Mammary epithelial cell (primary cell): ENCODE measurements at places on chromosomes 16 and 17. TPM values are rescaled to one million over a fixed set of nuclear protein-coding genes. Genes with fewer than 3 reads are reported as not detected.

- DNase-seq, result peak; percentile 17
These were observed 559 bp downstream of the MVD start for GRCh38 chr16:88662222-88662842.

GRCh38 chr16:69626256-69626655, 60.5 kb downstream of the NFAT5 start:
- DNase-seq, result peak; percentile 16

GRCh38 chr16:50459496-50460080, 88.6 kb upstream of the NKD1 start:
- no peak for DNase-seq

DNA sequence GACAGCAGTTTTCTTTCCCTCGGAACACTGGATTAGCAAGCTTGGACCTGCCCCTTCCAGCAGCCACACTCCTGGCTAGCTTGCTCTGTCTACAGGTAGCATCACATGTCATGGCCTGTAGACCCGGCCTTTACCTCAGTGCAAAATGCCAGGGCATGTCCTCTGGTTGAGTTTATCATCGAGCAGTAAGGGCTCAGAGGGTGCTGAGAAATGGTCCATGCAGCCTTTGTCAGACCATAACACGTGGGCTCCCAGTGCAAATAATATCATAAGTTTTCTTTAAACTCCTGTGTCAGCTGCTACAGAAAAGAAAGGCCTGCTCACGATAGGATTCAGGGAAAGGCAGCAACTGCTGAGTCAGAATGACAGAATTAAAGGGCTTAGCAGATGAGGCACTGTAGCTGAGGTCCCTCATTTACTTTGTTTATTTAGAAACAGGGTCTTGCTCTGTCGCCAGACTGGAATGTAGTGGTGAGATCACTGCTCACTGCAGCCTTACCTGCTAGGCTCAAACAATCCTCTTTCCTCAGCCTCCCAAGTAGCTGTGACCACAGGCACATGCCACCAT, 8.0 kb upstream of the GNA13 start:
- DNase-seq, result peak; percentile 96

GRCh38 chr16:8044796-8045195, 545.5 kb downstream of the TMEM114 start:
- no peak for DNase-seq

GRCh38 chr17:30526401-30526800, 49.2 kb downstream of the GOSR1 start:
- DNase-seq, result no peak

- DNase-seq, result no peak
These were observed 24.9 kb downstream of the CDRT15 start for GRCh38 chr17:14211801-14212200.

DNA sequence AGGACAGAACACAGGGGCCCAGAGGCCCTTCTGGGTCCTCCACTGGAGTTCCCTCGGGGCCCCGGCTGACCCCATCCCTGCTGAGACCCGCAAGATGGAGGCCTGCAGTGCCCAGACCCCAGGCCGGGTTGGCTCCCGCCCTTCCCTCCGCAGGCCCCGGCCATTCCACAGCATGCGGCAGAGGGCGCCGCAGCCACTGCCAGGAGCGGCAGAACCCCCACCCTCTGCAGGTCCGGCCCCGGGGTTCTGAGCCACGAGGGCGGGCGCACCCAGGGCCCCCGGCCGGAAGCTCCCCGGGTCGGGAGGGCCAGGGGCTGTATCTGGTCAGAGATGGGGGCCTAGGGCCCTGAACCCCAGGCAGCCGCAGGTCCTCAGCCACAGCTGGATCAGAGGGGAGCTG, 2.4 kb upstream of the PERCC1 start:
- DNase-seq, result no peak

GRCh38 chr16:49615576-49615975, 240.3 kb downstream of the ZNF423 start:
- DNase-seq, result no peak

GRCh38 chr17:75010683-75011400, 1.6 kb upstream of the MRPL58 start:
- DNase-seq, result peak; percentile 79

DNA sequence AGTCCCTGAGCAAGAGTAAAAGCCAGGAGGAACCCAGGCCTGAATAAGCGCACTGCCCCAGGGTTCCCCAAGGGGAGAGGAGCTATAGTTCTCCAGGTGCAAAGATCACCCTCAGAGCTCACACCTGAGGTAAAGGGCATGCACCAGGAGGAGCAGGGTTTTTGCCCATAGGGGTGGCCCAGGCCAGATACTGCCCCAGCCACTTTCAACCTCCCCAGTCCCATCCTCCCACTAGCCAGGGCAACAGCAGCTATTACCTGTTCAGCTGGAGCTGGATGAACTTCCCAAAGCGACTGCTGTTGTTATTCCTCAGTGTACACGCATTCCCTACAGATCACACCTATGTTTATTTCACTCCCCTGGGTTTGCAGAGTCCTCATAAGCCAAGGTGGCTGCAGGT, 19.8 kb downstream of the MYO19 start:
- no peak for DNase-seq

GRCh38 chr17:32502710-32503109, 15.9 kb downstream of the CDK5R1 start:
- DNase-seq, result no peak

DNA sequence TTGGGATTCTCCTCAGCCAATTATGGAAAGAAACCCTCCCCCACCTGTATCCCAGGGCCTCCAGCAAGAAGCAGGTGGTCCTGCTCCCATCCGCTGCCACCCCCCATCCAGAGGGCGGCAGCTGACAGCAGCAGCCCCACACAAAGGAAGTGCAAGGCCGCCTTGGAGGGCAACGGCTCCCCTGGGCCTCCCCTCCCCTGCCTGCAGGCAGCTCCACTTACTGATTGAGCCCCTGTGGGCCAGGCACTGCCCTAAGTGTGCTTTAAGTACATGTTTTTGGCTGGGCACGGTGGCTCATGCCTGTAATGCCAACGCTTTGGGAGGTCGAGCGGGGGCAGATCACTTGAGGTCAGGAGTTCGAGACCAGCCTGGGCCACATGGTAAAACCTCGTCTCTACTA, 257.6 kb downstream of the PARN start:
- no peak for DNase-seq

DNA sequence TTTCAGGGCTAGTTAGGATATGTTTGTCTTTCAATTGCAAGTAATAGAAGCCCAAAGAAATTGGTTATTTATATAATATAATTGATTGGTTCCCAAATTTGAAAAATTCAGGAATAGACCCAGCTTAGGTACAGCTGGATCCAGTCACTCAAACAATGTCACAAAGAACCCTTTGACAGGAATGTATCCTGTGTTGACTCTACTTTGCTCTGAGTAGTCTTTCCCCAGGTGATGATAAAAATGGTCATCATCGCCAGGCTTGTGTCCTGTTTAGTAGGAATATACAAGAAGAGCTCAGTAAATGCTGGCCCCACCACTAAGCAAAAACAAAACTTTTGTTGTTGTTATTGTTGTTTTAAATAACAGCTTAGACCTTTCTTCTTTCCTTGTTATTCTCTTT, 35.0 kb downstream of the MAPT start:
- DNase-seq, result no peak

DNA sequence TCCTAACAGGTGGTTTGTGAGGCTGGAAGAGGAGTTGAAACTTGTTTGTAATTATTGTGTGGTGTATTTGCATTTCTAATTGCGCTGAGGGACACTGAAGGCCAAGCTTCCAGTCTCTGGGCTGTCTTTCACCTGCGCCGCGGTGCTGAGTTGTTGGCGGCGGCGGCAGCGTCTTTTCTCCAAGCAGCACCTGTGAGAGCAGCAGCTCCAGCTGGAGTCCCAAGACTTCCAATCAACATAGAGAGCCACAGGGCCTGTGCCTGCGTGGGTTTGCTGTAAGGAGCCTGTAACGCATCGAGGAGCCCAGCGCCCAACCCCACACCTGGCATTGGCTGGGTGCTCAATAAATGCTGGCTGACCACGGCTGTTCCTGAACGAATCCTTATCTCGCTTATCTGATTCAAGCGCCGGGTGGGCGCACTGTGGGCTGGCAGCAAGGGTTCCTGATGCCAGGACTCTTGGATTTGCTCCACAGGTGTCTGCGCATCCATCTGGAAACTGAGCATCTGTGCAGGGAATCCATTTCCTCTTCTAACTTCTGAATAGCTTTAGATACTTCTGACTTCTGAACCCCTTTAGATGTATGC, 138.1 kb downstream of the ASIC2 start:
- DNase-seq, result no peak

GRCh38 chr17:57282296-57282695, 26.0 kb downstream of the MSI2 start:
- no peak for DNase-seq

- DNase-seq, result no peak
These were observed 646 bp downstream of the CBX2 start for GRCh38 chr17:79778504-79779083.

DNA sequence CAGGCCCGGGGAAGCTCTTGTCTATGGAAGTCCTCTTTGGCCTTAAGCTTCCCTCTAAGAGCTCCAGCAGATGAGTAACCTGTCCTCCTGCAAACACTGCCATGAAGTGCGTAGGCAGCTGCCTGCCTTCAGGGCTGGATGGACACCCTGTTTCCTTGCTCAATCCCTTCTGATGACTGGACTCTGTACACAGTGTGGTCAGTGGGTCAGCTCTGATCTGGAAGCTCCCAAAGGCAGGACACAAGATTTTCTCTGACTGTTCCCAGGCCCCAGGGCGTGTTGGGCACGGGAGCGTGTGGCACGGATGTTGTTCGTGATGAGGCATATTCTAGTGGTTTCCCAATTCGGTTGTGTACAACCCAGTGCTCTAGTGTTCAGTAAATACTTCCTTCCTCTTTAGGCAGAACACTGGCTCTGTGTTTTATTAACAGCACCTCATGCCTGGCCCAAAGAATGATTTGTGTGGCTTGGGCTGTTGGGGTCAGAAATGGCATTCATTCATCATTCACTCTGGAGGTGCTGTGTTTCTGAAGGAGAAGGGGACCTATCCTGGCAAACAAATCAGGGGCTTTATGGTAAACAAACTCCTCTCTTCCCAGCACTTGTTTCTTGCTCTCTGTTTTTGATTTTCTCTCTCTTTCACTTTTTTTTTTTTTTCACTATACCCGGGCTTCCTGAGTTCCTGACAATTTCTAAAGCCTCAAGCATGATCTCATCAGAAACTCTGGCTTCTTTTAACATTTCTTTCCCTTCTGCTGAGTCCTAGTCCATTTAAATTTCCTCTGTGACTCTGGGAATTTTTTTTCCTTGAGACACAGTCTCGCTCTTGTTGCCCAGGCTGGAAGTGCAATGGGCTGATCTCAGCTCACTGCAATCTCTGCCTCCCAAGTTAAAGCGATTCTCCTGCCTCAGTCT, 12.0 kb upstream of the RNF157 start:
- peak; percentile 100 for DNase-seq

DNA sequence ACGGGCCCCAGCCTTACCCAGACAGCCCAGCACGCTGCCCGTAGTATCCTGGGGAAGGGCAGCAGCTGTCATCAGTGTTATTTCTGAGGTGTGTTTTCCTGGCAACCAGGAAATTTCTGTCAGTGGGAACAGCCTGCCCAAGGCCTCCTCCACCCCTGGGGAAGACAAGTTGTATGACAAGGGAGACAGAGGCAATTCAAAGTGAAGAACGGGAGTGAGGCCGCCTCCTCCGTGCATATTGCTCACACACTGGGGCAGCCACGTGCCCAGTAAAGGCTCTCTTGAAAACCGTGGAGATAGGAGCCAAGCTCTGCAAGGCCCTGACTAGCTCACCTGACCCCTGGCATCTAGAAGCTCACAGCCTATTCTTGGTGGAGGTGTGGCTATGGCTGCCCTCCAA, 57.6 kb downstream of the RAI1 start:
- DNase-seq, result peak; percentile 59

GRCh38 chr16:86403085-86403484, 107.2 kb upstream of the FOXF1 start:
- no peak for DNase-seq

- DNase-seq, result peak; percentile 40
These were observed 8.3 kb downstream of the TEX2 start for GRCh38 chr17:64254755-64255154.

GRCh38 chr16:62079236-62079635, 43.0 kb upstream of the CDH8 start:
- peak; percentile 1 for DNase-seq

DNA sequence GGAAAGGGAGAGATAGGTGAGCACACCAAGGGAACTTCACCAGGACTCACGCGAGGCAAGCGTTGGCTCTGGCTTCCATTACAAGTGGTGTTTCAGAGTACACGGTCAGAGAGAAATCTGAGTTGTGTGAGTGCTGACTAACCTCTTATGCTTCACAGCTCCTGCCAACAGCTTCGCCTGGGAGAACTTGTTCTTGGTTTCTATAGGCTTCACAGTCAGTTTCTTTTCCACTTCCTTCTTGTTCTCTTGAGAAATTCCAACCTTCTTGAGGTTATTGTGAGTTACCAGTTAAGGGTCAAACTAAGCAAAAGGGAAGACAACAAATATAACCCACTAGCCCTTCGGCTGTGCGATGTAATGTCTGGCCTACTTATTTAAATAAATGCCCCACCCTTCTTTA, 18.9 kb downstream of the PSME3IP1 start:
- peak; percentile 17 for DNase-seq

DNA sequence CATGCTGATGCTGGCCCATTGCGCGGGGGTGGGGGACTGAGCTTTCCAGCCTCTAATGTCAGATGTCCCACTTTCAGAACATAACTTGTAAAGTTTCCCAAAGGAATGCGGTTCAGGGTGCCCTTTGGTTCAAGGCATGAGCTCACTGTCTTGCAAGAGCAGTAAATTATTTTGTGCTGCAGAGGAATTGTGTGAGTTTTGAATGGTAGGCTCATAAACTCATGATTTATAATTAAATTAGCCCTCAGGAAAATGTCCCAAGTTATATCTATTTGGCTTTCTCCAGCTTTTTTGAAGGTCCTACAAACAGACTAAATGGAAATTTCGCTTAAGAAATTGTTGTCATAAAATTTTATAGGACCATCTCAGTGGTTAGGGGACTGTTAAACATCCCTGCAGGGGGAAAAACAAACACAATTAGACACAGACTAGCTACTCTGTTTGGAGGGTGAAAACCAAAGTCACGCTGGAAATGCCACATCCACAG, 321.8 kb downstream of the HS3ST3B1 start:
- DNase-seq, result peak; percentile 69

DNA sequence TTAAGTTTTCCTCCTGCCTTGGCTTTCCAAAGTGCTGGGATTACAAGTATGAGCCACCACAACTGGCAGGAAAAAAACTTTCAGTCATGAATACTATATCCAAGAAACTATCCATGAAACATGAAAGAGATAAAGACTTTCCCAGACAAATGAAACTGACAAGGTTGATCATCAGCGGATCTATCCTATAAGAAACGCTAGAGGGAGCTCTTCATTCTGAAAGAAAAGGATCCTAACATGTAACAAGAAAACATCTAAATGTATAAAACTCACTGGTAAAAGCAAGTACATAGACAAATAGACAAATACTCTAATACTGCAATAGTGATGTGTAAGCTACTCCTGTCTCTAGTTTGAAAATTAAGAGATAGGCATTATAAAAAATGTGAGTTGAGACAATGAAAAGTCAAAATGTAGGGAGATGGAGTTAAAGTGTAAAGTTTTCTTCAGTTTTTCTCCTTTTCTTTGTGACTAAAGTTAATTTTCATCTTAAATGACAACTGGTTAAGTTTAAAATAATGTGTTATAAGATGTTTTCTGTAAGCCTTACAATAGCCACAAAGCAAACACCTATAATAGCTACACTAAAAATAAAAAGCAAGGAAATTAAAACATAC, 79.6 kb upstream of the TEKT1 start:
- DNase-seq, result peak; percentile 35

Gene DPEP3
- not detected for polyA plus RNA-seq

Gene CALB2
- polyA plus RNA-seq, result 2.6 TPM

Gene AGRP
- not detected for polyA plus RNA-seq

Gene OTOP3
- not detected for polyA plus RNA-seq

Gene NPIPB9
- polyA plus RNA-seq, result 0.28 TPM

Gene SEZ6L2
- polyA plus RNA-seq, result 3.4 TPM

Gene GPRC5C
- polyA plus RNA-seq, result 9.2 TPM

Gene EPX
- not detected for polyA plus RNA-seq

Gene KRTAP2-3
- 4.5 TPM for polyA plus RNA-seq

Gene CDK5RAP3
- 70.6 TPM for polyA plus RNA-seq

Gene SPDYE4
- polyA plus RNA-seq, result not detected
